ENCODE measurements at places on chromosomes 1 and 21. TPM values are rescaled to one million over a fixed set of nuclear protein-coding genes. Genes with fewer than 3 reads are reported as not detected.

GRCh38 chr1:7455796-7456721 lies 315.0 kb upstream of the VAMP3 start:
- no peak for DNase-seq

- peak; percentile 56 for DNase-seq
Observed at GRCh38 chr1:178532392-178532791, 19.5 kb downstream of the TEX35 start.

- no peak for DNase-seq
Observed at GRCh38 chr1:66237722-66238479, 296.1 kb upstream of the SGIP1 start.

DNA sequence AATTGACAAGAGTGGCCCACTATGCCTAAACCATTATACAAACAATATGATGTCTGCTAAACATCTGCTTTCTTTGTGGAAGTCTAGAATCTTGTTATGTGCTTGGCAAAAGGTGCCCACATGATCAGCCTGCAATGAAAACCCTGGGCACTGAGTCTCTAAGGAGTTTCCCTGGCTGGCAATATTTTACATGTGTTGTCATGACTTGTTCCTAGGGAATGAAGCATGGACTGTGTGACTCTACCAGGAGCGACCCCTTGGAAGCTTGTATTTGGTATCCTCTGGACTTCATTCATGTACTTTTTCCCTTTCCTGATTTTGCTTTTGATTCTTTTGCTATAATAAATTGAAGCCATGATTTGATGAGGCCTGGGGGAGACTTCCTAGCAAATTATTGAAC lies 324.9 kb downstream of the HHIPL2 start:
- DNase-seq, result no peak

DNA sequence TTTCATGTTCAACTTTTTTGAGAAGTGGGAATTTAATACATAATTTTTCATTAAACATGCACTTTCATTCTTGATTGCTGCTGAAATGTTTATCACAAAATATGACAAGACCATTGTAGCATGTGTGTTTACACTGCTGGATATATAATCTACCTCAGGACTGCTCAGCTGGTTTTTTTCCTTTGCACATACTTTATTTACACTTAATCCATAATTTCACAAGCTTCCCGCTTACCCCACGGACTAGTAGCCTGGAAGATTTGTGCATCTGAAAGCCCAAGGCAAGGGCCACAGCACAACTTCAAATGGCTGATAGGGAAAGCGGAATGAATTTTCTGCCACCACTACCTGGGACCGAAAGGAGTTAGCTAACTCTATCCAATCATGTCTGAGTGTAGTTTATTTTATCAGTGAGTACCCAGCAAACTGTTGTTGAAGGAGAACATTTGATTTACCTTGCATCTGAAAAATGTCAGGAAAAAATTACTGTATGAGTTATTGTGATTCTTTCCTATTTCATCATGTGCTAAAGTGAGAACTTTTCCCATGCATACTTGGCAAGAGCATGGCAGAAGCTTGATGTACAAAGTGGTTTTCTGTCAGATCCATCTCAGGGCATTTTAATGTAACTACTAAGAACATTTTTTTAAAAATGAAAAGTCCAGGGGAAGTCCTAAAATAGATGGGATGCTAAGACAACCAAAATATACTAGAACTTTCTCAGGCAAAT lies 558.2 kb upstream of the USP24 start:
- no peak for DNase-seq

DNA sequence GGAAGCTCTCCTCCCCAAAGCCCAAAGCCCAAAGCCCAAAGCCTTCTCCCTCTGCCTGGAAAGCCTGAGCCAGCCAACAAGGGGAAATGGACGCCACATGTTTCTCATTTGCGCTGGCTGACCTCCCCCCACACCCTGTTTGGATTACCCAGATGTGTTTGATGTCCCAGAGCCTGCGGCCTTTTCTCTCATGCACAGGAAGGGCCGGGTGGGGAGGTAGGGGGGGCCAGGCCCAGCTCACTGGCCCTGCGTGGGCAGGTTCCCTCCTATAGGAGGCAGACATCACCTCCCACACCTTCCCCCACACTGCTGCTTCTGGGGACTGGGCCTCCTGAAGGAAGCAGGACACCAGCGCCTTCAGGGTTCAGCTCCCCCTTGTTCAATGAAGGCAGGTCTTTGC lies 116.3 kb downstream of the NAV1 start:
- no peak for DNase-seq

GRCh38 chr1:234528074-234528865 lies 49.3 kb upstream of the TARBP1 start:
- DNase-seq, result no peak

DNA sequence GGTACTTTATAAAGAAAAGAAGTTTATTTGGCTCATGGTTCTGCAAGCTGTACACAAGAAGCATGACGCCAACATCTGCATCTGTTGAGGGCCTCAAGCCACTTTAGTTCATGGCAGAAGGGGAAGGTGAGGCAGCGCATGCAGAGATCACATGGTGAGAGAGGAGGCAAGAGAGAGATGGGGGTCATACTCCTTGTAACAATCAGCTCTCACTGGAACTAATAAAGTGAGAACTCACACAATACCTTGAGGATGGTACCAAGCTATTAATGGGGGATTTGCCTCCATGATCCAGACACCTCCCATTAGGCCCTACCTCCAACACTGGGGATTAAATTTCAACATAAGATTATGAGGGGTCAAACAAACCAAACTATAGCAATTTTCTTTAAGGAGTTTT lies 3.3 kb upstream of the RGL1 start:
- no peak for DNase-seq

- DNase-seq, result no peak
Observed at GRCh38 chr1:22975694-22976093, 3.0 kb upstream of the LACTBL1 start.

DNA sequence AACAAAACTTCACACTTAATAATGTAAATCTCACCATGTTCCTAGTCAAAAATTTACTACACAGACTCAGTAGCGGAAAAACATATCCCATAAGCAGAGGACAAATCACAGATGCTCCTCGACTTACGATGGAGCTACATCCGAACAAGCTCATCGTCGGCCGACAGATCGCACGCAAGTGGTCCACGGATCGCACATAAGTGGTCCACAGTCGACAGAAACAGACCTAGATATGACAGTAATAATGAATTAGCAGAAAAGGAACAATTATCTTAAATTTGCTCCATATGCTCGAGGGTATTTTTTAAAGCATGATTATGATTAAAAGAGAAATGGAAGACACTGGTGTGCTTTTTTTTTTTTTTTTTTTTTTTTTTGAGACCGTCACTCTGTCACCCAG lies 36.3 kb downstream of the WDR4 start:
- no peak for DNase-seq

GRCh38 chr1:44423591-44424537 lies 18.8 kb downstream of the RNF220 start:
- DNase-seq, result no peak

- no peak for DNase-seq
Observed at GRCh38 chr1:75097654-75098053, 36.5 kb upstream of the LHX8 start.

- no peak for DNase-seq
Observed at GRCh38 chr1:243848858-243849420, 1.1 kb downstream of the AKT3 start.

DNA sequence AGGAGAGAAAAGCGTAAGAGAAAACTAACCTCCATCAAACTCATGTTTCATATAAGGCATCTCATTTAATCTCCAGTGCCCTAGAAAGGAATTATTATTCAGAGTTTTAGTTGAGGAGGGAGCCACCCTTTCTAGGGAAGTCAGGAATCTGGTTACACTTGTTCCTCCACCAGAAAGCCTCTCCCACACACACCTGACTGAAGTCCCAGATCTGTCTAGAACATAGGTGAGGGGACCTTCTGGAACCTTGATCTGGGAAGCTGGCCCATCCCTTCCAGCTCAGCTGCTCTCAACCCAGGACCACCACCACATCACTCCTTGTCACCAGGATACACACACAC lies 1.9 kb upstream of the DENND2D start:
- DNase-seq, result no peak

- no peak for DNase-seq
Observed at GRCh38 chr1:162004441-162004950, 19.2 kb downstream of the OLFML2B start.

GRCh38 chr1:85580872-85581801 lies 576 bp downstream of the CCN1 start:
- no peak for DNase-seq

- no peak for DNase-seq
Observed at GRCh38 chr1:220982686-220983085, 103.4 kb downstream of the HLX start.

DNA sequence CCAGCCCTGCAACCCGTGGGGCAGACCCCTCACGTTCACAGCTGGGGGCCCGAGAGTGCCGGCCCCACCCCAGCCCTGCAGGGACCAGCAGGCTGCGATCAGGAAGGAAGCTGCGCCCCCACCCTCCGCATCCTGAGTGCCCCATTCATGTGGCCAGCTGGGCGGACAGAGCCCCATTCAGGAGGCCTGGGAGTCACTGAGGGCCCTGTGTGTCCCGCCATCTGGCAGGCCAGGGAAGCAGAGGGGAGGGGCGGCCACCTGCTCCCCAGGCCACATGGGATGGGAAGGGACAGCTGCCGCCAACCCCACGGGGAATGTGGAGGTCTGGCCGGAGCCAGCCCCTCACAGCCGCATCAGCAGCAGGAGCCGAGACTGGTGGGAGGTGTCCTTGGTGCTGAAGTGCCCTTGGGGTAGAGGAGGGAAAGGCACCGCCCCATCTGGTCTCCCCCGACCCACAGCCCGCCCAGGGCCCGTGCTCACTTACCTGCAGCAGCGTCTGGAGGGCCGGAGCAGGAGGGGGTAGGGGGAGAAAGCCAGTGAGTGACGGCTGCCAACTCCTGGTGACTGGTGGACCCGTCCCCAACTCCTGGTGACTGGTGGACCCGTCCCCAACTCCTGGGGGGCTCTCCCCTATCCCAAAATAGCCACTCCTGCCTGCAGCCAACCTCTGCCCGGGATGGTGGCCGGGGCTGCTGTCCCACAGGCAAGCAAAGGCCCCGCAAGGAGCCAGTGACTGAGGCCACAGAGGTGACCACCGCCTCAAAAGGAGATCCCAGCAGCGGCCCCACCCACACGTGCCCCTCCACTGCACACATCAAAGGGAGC lies 8.7 kb downstream of the ACAP3 start:
- DNase-seq, result no peak

DNA sequence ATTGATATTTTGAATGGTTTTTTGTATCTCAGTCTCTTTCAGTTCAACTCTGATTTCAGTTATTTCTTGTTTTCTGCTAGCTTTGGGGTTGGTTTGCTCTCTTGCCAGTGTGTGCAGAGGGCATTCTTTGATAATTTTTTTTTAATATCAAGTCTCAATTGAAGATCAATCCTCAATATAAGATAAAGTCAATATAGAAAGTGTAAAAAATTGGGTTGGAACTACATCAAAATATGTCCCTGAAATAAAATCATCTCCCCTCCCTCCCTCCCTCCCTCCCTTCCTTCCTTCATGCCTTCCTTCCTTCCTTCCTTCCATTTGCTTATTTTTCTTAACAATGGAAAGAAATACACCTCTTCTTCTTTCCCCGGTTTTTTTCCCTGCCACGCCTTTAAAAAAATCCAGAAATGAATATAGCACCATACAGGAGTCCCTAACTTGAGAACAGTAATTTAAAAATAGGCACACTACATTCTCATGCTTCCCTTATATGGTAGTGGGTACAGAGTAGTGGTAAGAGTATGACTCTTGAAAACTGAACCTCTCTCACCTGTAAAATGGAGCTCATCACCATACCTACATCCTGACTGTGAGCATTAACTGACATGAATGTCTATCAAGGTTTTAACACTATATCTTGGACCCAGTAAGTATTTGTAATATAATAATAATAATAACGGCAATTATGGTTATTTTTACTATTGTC lies 221.9 kb downstream of the GIPC2 start:
- no peak for DNase-seq

- DNase-seq, result no peak
Observed at GRCh38 chr1:118963456-118964430, 24.4 kb downstream of the TBX15 start.

DNA sequence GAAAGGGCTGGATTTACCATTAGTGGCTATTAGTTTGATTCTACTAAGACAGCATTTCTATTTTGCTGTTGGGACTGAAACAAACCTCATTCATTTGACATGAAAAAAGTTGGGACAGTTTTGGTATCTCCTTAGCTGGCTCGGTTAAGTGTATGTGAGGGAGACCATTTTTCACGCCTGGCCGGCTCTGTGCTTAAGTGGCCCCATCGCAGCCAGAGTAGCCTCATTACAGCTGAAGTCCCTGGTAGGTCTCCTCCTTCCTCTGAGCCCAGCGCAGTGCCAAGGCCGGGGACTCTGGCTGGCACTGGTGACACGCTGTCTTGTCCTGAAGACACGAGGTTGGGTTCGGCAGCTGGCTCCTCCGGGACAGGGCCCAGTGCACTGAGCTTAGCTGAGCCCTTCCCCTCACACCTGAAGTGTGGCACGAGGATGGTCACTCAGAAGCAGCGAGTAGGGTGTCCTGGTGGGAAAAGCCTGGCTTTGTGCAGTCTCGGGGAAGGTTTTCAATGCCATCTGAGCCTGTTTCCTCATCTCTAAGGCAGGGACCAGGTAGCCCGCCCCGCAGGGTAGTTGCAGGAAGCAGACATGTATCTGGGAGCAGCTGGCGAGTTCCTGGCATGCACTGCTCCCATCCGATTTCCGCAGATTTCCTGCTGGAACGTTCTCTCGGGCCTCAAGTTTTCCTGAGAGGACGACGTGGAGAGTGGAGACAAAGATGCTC lies 196.5 kb downstream of the DYRK1A start:
- DNase-seq, result no peak

DNA sequence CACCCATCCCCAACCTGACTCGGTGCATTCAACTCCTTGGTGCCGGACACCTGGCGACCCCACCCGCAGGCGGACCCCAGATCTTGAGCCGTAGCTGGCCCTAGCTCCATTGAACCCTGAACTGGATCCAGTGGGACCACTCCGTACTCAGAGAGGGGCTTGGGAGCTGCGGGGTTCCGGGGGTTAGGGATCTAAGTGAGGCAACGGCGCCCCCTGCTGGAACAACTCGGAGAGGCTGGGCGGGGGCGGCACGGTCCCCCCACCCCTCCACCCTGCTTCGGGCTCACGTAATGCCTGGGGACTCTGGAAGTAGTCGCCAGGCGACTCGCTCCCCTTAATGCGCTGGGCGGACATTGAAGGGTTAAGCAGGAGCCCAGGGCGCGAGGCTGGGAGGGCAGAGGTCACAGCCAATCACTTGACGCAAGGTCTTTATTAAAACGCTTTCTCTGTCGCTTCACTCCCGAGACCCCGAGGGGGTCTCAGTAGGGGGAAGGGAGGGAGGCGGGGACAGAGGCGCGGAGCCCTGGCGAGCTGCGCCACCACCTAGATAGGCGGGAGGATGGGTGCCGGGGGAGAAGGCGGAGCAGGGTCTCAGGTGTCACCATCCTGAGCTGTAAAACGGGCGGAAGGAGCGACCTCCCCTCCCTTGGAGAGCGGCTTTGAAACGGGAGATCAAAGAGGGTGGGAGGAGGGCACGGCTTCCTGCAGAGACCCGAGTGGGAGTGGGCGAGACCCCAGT lies 704 bp upstream of the CRABP2 start:
- DNase-seq, result peak; percentile 71

GRCh38 chr1:19438516-19439195 lies 46.7 kb downstream of the CAPZB start:
- DNase-seq, result no peak

LAMB3 gene
- total RNA-seq, result 0.69 TPM

HMCN1 gene
- 0.19 TPM for total RNA-seq

CFAP45 gene
- 0.67 TPM for total RNA-seq

APOBEC4 gene
- not detected for total RNA-seq

Data from CD4-positive, alpha-beta memory T cell (primary cell).